Activated CD4-positive, CD25-positive, alpha-beta regulatory T cell (primary cell): ENCODE measurements at places on chromosomes 5 and 9.

GRCh38 chr5:54639621-54640020, 122.1 kb downstream of the SNX18 start:
- no peak for DNase-seq

- no peak for DNase-seq
Observed at GRCh38 chr9:115234094-115234493, 116.1 kb upstream of the TNC start.

DNA sequence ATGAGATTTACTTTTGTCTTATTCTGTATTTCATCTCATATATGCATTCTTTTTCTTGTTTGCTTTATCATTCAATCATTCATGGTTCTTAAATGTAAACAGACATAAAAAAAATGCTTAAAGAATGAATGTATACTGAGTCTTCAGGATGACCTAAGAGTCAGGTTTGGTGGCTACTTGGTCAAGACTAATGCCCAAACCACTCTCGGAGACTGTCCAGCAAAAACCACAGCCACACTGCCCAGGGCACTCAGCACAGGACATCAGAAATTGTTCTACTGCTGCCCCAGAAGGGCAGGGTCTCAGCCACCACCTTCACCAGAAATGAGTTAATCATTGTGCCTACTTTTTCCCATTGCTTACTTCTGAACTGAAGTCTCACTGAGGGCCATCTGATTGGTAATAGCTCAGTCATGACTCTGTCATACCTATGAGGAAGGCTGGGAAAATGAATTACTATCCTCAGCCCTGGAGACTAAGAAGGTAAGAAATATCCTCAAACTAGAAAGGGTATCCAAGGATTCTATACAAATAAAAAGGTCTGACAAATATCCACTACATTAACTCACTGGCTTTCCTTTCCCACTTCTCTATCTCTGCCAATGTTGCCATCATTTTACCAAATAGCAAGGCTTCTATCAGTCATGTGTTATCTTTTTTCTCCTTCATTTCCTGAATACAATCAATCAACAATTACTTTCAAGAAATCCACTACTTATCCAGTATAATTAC, 236.1 kb downstream of the CETN3 start:
- DNase-seq: no peak

DNA sequence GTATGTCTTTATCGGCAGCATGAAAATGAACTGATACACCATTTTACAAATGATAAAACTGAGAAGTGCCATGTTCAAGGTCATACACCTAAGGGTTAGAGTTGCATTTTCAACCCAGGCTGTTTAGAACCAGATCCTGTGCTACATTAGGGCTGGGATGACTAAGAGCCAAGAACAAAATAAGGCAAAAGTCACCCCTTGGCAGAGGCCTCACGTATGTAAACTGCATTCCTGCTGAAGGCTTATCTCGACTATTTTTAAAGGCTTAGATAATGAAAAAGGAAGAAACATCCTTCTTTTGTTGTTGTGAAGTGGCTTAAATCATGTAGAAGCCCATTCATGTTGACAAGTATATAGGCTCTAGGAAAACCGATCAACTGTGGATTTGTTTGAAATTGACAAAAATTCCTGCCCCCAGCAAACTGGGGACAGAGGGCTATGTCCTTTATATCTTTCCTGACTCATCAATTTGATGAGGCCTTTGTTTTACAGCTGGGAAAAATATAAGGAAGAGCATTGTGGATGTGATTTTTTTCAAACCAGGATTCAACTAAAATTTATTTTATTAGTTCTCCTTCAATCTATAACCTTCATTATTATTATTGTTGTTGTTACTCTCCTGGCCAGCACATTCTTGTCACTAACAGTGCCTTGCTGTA, 196.5 kb downstream of the SNX18 start:
- no peak for DNase-seq

DNA sequence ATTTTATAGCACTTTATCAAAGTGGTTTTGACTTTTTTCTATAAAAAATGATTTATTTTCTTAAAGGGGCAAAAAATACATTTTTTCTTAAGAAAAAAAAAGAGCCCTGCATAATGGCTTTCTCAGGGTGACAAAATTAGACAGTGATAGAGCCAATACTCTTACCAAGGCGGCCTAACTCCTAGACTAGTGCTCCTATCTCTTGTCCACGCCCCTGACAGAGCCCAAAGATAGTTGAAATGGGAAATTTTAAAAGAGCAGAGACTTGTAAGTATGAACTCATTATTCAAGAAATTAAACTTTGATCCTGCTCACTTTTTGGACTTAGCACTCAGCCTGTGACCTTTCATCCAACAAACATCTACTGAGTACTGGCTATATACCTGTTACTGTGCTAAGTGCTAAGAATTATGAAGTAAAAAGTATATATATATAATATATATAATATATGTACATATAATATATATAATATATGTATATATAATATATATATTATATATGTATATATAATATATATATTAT, 1.2 kb downstream of the INVS start:
- no peak for DNase-seq
